OCI-LY7 (cell line): ENCODE measurements at places on chromosomes 3 and 15.
A peak's percentile ranks its signal among the peaks of the same experiment; 100 is the strongest.

DNA sequence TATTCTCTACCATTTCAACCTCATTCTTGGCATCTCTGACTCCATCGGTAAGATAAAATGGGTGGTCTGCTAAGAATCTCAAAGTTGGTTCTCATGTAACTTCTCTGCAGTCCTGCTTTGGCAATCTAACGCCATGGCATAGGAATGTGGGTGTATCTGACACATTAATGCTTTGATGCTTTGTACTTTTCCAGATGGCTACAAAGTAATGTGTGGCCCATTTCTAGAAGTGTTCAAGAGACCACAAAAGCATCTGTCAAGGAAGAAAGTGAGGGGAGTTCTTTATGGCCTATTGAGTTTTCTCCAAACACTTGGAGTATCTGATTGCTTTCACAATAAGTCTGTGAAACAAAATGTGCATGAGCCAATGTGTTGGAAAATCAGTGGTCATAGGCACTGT is 339.9 kb upstream of the TGFBR2 start:
- no peak for DNase-seq

GRCh38 chr15:81295486-81296121 is 28.3 kb downstream of the STARD5 start:
- DNase-seq, result peak; percentile 45

GRCh38 chr15:41603941-41604911 is 45.2 kb downstream of the TYRO3 start:
- peak; percentile 64 for DNase-seq

DNA sequence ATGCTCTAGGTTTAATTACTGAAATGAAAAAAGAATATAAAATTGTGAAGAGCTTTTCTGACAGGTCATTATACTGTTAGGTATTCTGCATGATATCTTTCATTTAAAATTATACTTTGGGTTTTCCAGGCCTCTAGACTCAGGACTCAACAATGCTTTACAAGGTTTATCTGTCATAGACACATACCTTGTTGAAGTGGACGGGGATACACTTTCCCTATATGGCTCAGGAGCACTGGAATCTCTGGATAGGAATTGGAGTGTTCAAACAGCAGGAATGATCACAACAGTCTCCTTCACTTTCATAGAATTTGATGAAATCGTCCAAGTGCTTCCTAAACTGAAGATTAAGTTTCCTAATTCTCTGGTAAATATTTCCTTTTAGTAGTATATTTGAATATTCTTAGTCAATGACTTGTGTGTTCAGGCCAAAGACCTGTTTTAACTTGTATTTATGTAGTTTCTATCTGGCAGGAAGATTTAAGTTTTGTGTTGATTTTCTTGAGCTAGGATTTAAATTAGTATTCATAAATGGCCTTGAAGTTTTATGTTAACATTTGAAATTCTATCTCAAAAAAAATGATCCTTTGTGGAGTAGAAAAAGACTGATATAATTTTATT is 106.9 kb upstream of the THSD4 start:
- no peak for DNase-seq

GRCh38 chr3:132006605-132007204 is 28.1 kb downstream of the CPNE4 start:
- DNase-seq, result peak; percentile 37

DNA sequence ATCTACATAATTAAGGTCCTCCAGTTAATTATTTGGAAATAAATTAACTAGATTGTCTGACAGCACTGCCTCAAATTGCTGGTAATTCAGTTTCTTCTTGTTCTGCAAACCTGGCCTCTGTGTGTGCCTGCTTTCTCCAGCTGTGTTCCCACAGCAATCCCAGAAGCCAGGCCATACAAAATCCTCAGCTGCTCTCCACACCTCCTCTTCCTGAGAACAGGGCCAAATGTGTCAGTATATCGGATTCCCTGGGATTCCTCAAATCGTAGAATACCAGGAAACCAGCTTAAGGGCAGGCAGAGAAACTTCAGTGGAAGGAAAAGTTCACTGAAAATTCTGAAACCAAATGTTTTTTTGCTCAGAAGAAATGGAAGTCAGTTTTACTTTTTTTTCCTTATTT is 261.4 kb downstream of the ZMAT3 start:
- no peak for DNase-seq

DNA sequence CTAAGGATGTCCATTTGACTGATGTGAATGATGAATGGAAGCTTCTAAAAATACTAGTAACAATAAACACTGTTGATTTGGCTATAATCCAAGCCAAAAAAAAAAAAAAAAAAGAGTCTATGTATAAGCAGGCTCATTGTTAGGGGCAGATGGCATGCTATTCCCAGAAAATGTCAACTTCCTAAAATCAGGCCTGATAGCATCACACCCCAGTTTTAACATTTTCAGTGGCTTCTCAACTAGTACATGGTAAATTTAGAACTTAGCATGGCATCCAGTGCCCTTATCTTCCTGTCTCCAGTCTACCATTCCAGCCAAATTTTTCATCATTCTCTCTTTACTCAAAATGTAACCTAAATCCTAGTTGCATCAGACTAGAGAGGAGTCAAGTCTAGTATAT is 288.2 kb upstream of the ZNF385D start:
- DNase-seq, result no peak

DNA sequence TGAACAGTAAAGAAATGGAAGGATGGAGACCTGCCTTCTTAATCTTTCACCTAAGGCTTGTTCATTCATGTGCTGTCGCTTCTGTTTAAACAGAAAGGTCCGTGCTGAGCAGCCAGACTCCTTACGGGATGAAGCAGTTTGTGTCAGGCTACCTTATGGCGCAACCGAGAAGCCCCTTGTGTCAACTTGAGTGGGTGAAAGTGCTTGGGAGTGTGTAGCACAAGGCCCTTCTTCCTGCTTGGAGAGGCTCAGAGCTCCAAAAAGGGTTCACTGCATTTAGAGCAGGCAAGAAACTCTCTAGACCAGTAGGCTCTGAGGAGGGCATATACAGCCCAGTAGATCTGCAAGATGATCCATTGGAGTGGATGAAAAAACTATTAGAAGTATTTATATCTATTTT is 16.0 kb downstream of the CAPN3 start:
- DNase-seq, result no peak

DNA sequence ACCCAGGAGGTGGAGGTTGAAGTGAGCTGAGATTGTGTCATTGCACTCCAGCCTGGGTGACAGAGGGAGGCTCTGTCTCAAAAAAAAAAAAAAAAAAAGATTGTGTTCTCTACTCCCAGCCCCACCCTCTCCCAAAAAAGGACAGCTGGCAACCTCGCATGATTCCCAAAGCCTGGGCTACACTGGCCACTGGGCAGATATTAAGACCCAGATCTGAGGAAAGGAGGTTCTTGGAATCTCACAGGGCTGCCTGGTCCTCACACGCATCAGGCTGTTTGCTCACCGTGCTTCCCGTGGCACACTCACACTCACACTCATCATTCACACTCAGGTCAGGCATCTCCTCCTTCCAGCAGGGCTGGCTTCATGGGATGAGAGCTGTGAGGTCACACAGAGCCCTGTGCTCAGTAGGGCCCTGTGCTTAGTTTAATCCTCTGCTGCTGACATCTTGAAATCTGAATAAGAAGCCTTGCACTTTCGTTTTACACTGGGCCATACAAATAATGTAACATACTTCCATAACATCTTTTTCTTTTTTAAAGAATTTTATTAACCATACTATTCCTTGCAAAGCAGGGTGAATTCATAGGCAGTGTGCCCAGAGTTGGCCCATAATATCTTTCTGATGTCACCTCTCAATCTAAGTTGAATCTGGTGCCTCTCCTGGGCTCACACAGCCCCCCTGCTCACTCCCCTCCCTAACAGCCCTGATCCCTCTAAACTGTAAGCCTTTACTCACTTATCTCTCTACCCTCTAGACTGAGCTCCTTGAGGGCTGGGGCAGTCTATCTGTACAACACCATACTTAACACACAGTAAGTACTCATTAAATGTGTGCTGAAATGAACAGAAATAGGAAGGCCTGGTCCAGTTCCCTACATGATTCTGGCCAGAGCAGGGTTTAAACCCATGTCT is 50.2 kb upstream of the C15orf39 start:
- DNase-seq, result no peak

DNA sequence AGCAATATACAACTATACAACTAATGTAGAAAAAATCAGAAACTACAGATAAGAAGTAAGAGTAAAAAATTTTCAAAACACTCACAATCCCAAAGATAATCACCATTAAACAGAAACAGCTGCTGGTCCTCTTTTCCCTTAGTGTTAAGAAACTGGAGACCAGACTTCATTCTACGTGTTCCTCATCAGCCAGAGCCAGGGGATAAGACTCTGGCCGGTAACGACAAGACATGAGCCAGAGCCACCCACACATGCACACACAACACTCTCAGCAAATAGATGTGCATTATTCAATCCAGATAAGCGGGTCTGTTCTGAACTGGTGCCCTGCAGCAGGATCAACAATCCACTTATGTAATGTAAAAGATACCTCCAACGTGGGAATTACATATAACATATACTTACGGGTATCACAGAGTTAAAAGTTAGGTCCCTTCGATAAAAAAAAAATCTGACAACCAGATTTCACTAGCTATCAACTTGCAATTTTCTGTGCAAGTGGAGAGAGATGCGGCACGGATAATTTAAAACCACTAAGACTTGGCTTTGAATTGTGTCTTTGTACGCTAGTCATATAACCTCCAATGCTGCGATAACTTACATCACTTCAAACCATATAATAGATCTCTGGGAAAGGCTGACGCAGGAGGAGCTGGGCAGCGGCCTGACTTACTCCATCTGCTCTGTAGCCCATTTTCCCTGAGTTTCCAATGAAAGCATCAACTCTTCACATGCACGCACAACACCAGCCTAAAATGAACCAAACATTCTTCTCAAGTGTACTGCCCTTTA is 17.8 kb downstream of the PRICKLE2 start:
- no peak for DNase-seq

- DNase-seq, result no peak
Measured at GRCh38 chr3:141413391-141413790, 45.1 kb downstream of the ZBTB38 start.

DNA sequence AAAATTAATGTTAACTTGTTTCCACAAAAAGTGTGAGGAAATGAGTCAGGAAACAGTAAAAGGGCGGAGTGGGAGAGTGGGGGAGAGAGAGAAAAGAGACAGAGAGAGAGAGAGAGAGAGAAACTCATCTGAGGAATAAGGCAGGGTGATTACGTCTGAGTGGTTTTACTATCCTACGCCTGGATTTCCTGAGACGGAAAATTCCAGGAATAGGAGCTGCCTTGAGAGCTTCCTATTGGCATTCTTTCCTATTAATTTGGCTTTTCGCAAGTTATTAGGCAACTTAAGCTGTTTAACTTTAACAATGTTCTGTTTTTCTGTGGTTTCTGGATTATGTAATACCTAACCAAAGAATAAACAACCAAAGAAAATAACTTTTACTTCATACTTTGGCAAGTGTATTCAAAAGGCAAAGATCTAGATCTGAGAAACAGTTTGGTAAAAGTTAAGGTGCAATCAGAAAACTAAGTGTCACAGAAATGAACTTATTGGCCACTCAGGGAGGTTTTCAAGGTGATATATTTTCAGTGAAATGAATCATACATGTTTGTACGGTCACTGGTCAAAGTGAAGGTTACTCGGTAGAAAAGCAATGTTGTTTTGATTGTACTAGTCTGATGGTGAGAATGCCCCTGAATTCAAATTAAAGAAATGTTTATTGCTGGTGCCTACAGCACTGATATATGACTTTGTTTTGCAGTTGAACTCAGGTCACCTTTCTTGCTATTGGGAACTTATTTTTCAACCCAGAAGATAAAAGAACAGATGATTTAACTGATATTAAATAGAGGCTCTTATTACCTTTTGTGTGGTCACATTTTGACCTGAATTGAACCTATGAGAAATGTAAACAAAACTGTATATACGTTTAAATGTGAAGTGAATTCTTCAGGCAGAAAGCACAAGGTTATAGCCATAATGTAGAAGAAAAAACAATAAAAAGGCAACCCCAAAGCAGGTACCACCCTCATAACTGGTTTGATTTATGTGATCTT is 39.9 kb upstream of the TNFSF10 start:
- no peak for DNase-seq

- DNase-seq, result no peak
Measured at GRCh38 chr15:65249641-65250040, 37.0 kb downstream of the PARP16 start.

- no peak for DNase-seq
Measured at GRCh38 chr3:103614719-103615118, 1179.9 kb downstream of the ZPLD1 start.

DNA sequence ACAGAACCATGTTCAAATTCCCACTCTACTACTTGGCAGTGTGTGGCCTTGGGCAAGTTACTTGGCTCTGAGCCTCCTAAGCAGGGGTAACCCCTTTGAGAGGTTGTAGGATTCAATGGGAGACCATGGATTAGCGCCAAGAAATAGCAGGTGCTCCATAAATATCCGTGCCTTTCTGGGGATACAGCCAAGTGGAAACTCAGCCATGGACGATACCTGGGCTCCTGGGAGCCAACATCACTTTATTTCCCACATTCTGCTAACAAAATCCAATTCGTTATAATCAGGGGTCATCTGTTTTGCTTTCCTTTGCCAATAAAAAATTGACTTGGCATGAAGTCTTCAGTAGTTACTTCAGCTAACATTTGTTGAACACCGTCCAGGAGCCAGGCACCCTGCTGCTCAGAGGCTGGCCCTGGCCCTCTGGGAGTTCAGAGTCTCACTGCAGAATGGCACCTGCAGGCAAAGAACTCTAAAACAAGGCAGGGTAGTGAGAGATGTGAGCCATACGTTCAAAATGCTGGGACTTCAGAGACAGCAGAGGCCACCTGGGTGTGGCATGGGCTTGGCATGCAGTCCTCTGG is 42.3 kb downstream of the ZDHHC19 start:
- DNase-seq, result no peak

- no peak for DNase-seq
Measured at GRCh38 chr15:41629463-41629862, 30.7 kb upstream of the MGA start.

GRCh38 chr3:165206454-165207266 is 10.5 kb upstream of the SLITRK3 start:
- peak; percentile 45 for DNase-seq

DNA sequence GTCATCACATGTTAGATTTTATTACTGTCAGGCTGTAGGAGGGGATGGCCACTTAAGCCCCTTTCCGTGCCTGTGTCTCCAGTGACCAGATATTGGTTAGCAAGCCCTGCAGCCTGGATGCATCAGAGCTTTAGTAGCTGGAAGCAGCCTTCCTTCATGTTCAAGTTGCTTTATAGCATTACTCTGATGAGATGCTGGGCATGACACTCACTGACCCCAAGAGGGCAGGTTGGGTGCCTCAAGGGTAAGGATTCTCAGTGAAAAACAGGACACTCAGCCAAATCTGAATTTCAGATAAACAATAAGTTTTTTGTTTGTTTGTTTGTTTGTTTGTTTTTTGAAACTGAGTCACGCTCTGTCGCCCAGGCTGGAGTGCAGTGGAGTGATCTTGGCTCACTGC is 68.5 kb upstream of the PTX3 start:
- no peak for DNase-seq

DNA sequence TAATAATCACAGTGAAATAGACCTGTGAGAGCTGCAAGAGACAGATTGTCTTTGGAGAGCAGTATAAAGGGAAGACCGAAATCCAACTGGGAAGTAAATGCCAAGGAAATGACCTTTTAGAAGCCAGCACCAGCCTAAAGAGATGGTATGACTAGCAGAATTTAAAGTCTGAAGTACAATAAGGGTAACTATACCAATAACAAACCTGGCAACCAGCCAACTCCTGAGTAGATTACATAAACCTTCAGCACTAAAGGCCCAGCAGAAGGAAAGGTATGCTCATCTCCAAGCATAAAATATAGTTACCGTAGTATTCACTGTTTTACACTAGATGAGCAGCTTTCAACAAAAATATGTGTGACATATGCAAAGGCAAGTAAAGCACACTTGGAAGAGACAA is 155.1 kb upstream of the SATB1 start:
- DNase-seq, result peak; percentile 21

- DNase-seq, result peak; percentile 10
Measured at GRCh38 chr3:183306798-183307671, 54.0 kb downstream of the B3GNT5 start.
